ENCODE measurements at places on chromosomes 7 and 10.

DNA sequence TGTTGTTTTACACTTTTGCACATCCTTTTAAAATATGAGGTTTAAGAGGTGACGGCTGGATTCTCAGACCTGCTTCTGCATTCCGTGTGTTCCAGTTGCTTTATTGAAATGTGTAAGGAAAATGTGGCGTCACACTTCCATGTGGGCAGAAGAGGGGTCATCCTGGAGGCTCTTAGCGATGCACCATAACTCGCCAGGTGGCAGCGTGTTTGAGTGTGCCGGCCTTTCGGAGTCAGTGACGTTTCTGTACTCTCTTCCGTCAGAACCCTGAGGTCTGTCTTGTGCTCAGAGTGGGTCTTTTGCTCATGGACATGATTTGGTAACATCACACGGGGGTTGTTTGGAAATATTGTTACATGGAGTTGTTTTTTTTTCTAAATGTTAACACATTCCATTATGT, 9.1 kb downstream of the PPP2R2D start:
- no peak for DNase-seq

- no peak for DNase-seq
These were observed 357.0 kb downstream of the RNLS start for GRCh38 chr10:88226071-88226659.

DNA sequence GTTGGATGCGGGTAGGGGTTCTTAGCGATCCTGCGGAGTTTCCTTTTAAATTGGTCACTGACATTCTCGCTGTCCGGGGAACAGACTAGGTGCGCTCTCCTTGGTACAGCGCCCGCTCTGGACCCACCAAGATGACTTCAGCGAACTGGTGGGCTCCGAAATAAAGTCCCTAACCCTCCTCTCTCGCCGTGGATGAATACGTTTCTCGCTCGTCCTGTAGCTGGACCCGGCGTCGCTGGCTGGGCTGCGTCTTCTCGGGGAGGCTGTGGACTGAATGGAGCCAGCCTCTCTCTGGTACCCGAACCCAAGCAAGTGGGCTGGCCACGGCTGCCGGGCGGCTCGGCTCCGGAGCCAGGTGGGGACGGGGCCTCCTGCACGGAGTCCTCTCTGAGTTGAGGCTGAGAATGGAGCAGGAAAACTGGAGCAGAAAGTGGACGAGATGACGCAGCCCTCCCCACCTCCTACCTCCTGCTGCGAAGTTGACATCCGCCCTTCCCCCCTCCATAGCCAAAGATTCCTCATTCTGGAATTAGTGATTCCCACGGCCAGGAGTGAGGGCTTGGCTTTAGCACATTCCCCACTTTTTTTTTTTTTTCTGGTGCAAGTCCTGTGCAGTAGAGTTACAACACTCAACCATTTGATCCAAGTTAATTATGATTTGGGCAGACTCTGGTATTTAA, 1.5 kb downstream of the UNC5B start:
- no peak for DNase-seq

DNA sequence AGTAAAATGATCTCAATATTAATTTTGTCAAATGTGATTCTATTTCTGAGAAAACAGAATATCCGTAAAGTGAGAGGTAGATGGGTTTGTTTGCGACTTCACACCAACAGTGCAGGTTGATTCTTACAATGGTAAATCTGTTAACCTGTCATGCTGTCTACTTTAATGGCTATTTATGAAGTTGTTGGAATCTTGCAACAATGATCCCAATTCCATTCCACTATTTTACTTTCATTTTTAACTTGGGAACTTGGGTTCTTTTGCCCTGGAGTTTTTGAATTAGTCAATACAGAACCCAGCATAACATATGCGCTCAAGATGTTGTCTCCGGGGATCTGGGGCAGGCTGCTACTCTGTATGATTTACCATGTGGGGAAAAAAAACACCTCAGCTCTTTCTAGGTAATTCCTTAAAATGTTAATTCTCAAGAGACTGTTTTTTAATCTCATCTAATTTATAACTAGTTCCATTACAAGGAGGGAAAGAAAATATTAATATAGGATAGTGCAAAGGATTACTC, 1.2 kb downstream of the LGI1 start:
- DNase-seq = no peak

- DNase-seq = no peak
These were observed 57.9 kb downstream of the GRB10 start for GRCh38 chr7:50724526-50725520.

DNA sequence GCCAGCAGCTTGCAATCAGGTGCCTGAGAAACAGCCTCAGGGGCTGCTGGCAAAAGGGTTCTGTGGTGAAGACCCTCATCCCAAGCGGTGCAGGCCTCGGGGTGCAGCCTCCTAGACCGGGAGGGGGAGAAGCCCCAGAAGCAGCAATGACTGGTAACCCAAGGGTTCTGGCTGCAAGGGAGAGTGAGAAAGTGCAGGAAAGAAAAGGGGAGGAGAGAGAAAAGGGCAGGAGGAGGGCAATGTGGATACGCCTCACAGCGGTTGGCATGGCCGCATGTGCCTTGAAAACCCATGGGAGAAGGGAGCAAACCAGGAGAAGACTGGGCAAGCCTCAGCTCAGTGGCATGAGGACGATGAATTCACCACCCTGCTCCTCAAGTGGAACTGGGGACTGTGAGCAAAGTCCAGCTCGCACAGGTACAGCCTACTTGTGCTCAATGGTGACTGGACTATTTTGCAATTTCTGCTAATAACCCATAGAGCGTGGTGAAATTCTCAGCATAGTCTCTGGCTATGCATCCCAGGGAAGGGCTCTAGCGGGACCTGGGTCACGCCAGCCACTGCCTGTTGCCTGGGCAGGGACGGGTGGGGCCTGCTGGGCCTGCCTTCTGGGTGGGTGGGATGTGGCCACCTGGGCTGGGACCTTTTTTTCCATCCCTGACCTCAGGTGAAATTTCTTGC, 6.2 kb downstream of the CLRN3 start:
- DNase-seq = no peak
